Neural crest cell (in vitro differentiated cells): ENCODE measurements at places on chromosomes 2 and 18. TPM values are rescaled to one million over a fixed set of nuclear protein-coding genes. Genes with fewer than 3 reads are reported as not detected.
A peak's percentile ranks its signal among the peaks of the same experiment; 100 is the strongest.

Gene EN1
- total RNA-seq = 12.6 and 13.9 TPM in 2 replicates

- peak; percentile 24 for DNase-seq
These were observed 48.5 kb upstream of the PROKR1 start for GRCh38 chr2:68594674-68595492.

GRCh38 chr18:62862466-62862865, 147.1 kb downstream of the PHLPP1 start:
- DNase-seq = no peak

Gene ANKRD29
- 0.61 and 0.96 TPM in 2 replicates for total RNA-seq

- DNase-seq = no peak
These were observed 11.5 kb downstream of the TNFRSF11A start for GRCh38 chr18:62336618-62337017.

DNA sequence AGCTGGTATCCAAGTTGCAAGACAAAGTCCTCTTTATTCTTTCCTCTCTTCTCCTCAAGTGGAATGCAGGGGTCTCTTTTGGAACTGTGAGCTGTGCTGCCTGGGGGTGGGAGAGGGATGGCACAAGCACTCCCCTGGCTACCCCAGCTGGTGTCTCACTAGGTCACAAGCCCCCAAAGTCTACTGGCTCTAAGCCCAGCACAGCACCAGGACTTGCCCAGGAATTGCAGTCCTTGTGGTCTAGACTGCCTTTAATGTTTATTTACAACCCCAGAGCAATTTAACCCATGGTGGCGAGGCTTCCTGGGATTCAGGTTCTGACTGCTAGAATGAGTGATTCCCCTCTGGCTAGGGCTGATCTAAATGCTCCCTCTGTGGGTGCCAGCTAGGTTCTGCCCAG, 199.0 kb upstream of the STK17B start:
- no peak for DNase-seq

DNA sequence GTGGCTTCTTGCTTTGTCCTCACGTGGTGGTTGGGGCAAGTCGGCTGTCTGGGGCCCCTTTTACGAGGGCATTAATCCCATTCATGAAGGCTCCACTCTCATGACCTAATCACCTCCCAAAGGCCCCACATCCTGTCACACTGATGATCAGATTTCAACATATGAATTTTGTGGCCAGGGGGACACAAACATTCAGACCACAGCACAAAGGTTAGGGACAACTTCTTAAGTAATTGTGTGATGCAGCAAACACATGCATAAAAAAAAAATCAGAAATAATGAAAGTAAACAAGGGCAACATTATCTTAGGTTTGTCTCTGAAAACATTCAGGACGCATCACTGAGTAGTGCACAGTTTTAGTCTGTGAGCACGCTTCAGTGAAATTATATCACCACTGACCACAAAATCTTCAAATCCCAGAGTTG, 54.2 kb upstream of the FRZB start:
- DNase-seq = no peak

DNA sequence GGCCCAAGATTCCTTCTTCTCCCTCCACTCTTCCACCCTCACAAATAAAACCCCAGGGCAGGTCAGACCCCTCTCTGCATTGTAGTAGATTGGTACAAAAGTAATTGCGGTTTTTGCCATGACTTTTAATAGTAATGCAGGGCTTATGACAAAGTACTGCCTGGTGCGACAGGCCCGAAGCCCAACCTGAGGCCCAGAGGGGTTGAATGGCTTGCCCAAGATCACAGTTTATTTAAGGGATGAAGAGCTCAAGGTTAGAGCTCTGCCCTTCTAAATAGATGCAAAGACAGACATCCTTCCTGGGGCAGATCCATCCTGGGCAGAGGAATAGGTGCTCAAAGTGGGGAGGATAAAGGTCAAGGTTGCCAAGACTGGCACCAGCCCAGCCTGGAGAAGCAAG, 899 bp upstream of the PSTPIP2 start:
- no peak for DNase-seq

Gene IMP4
- total RNA-seq = 62.1 and 69.1 TPM in 2 replicates

- no peak for DNase-seq
These were observed 109.7 kb downstream of the MBD5 start for GRCh38 chr2:148130581-148130980.

GRCh38 chr2:43455731-43456642, 139.9 kb downstream of the THADA start:
- no peak for DNase-seq

DNA sequence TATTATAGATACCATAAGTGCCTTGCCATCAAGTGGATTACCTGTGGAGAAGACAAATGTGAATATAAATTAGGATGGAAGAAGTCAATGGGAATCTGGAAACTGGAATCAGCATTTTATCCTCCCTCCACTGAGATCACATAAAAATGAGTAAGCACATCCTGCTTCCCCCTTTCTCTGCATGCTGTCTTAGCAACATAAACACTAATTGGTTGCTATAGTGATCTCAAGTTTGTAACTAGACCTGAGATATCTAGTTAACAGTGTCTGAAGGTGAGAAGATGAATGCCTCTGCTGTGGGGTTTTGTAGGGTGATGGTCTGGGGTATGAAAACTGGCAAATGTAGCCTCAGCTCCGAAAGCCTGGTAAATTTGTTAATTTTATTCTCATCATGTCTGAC, 1357.5 kb upstream of the CELF4 start:
- no peak for DNase-seq

Gene ZNF804A
- 0.41 and 0.47 TPM in 2 replicates for total RNA-seq

Gene DYNAP
- total RNA-seq = not detected in 2 replicates

Gene CRYGD
- not detected in 2 replicates for total RNA-seq

Gene CHRNG
- total RNA-seq = not detected in 2 replicates

DNA sequence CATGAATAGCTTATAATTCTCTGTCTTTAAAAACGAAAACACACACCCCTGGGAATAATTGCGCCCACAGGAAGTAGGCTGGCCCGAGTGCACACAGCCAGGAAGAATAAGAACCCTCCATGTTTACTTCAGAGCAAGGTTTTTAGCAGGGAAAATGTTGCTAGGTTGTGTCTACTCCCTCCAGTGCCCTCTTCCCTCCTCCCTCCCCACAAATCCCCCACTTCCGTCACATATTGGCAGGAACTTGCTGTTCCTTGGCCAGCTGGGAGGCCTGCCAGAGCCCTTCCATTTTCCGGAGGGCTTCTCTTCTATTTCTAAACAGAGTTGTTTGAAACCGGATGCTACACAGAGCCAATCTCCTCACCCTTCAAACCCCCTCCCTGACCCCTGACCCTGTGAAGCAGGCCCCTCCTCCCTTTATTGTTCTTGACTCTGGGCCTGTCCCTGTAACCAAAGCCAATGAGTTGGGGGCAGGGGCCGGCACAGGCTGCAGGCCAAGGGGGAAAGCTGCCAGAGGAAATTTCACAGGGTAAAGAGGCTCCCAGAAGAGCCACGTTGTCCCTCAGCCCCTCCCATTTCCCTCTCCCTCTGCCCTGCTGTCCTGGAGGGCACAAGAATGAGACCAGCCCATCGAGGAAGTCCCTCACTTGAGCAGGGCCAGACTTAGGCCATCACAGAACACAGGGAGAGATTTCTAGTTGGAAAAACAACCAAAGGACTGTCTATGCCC, 49.8 kb upstream of the LGALSL start:
- DNase-seq = peak; percentile 89

DNA sequence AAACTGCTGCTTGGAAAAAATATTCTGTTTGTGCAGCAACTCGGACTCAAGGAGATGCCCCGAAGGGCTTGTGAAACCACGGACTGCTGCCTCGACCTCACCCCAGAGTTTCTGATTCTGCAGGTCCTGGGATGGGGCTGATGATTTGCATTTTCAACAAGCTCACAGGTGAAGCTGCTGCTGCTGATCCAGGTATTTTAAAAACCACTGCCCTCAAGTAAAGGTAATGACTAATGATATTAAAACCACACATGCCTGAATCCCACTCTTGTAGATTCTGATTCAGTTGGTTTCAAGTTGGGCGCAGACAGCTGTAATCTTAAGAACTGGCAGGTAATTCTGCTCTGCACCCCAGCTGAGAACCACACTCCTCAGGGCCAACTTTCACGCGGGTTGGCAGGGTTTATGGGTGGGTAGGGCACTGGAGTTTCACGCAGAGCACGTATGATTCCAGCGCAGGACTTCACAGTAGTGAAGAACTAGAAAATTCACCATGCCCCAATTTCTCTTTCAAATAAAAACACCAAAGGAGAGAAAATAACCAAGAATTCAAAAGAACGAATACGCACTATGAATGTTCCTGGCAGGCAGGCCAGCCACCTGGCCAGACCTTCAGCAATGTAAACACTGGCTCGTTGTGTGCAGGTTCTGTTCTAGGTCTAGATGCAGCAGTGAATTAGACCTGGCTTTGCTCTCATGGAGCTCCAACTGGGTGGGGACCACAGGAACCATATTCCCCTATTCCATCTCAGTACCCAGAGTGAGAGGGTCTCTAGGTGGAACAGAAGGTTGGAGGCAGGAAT, 74.6 kb upstream of the ZFP36L2 start:
- no peak for DNase-seq

Gene KIF1A
- total RNA-seq = 90.9 and 91.3 TPM in 2 replicates

DNA sequence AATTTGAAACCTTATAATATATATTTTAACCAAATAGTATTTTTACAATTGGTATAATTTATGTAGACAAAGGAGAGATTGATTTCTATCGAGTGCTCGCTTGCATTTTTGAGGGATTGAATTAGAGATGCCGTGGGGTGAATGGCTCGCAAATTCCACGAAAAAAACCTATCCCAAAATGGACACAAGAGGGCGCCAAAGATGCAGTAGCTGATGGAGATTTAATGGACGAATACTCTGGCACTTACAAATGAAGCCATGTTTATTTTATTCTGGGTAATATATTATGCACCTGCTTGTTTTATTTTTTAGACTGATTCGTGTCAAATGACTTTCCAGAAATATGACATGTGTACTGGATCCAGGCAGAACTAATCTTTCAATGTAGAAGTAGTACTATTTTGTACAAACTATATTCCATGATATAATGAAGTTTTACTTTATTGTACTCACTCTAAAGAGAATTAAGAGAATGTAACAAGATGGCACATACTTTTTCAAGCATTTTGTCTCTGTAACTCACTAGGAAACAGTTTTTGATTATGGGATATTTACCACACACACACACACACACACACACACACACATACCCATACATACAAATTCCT, 505.4 kb downstream of the PLCL1 start:
- peak; percentile 68 for DNase-seq

DNA sequence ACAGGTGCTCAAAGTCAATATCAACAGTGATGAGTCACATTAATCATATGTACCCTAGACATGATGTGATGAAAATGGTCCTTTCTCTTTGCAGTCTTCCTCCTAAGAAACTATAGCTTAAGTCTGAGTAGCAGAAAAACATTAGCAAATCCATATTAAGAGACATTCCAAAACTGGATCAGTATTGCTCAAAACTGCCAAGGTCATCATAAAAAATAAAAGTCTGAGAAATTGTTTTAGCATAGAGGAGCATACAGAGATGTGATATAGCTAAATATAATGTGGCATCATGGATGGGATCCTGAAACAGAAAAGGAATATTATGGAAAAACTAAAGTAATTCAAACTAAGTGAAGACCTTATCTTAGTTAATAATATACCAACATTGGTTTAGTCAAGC, 1316.1 kb downstream of the SUCLG1 start:
- DNase-seq = no peak

Gene EMILIN2
- total RNA-seq = 16.0 and 19.2 TPM in 2 replicates

Gene PKP4
- total RNA-seq = 42.7 and 52.7 TPM in 2 replicates

- DNase-seq = no peak
These were observed 72.5 kb downstream of the FAM210A start for GRCh38 chr18:13653746-13654433.

- DNase-seq = no peak
These were observed 287.7 kb downstream of the SRBD1 start for GRCh38 chr2:45323344-45323743.

GRCh38 chr2:53913721-53914120, 54.0 kb upstream of the GPR75 start:
- DNase-seq = no peak

DNA sequence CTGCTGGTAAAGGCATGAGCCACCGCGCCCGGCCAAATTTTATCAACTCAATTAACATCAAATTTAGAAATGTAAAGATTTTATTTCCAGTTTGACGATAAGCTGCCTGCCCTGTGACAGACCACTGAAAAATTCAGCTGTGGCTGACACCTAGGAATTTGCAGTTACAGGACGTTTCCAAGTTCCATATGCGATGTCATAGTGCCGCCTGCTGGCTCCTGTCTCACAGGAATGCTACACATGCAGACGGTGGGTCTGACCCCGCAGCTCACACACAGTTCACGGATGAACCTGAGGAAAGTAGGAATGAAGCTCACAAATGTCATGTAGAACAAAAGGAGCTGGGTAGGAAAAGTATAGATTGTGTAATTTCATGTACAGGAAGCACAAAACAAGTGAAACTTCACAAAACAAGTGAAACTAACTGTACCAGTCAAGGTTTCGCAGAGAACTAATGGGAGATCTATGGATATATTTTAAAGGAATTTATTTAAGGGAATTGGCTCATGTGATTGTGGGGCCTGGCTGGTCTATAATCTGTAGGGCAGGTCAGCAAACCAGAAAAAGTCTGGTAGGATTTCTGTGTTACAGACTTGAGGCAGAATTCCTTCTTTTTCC, 13.2 kb upstream of the SEH1L start:
- peak; percentile 73 for DNase-seq

Gene CERKL
- total RNA-seq = 0.23 and 0.28 TPM in 2 replicates

- no peak for DNase-seq
These were observed 73.3 kb upstream of the ACKR3 start for GRCh38 chr2:236496340-236496739.

- no peak for DNase-seq
These were observed 1.5 kb downstream of the CRYBA2 start for GRCh38 chr2:218991674-218992168.

GRCh38 chr2:237012577-237013267, 73.0 kb upstream of the COPS8 start:
- no peak for DNase-seq

Gene GALNT5
- total RNA-seq = 0.12 and 0.20 TPM in 2 replicates

DNA sequence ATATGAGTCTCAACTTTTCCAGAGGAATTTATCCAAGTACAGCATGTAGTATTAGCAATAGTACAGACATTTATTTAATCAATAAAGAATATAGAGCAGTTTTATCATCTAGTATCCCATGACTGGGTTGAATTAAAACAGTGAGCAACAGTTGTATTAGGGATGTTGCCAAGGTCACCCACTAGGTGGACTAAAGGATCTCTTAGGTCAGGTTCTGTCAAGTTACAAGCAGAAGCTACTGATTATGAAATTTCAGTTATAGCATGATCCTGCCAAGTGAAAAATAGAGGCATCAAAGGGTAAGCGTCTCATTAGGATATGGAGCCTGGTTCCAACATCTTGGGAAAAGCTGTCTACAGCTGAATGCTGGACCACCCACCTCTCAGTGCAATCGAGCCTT, 52.1 kb upstream of the LAPTM4A start:
- no peak for DNase-seq

DNA sequence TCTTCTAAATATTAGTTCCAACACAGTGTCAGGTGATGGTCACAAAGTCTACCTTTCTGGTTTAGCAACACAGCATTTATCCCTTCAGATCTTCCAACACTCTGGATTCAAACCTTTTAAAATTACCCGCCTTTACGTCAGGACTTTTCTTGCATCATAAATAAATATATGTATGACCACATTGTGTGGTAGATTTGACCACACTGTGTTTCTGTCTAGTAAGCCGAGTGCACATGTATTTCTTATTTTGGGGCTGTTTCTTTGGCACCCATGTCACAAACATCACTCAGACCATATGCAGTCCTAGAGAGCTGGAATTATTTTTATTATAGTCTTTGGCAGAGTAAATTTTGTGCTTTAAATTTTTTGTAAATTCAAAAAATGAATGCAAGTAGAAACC, 172.1 kb downstream of the ANKRD44 start:
- no peak for DNase-seq
